ENCODE measurements at places on chromosomes 1 and 21.

DNA sequence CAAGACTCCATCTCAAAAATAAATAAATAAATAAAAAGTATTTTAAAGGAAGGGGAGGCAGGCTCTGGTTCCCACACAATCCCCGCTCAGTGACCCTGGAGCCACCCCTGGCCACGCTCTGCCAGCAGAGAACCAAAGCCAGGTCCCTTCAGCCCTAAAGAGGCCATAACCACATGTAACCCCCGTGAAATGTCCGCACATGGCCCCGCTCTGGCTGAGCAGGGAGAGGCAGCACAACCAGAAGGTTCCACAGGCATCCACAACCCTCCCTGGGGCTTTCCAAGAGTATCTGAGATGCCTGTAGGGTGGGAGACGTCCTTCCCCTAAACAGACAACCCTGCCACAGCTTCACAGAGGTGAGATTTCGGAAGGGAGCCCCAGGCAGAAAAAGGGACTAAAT lies 1.4 kb upstream of the ARF1 start:
- DNase-seq: no peak

GRCh38 chr1:110197905-110198629 lies 12.0 kb upstream of the KCNC4 start:
- no peak for DNase-seq

DNA sequence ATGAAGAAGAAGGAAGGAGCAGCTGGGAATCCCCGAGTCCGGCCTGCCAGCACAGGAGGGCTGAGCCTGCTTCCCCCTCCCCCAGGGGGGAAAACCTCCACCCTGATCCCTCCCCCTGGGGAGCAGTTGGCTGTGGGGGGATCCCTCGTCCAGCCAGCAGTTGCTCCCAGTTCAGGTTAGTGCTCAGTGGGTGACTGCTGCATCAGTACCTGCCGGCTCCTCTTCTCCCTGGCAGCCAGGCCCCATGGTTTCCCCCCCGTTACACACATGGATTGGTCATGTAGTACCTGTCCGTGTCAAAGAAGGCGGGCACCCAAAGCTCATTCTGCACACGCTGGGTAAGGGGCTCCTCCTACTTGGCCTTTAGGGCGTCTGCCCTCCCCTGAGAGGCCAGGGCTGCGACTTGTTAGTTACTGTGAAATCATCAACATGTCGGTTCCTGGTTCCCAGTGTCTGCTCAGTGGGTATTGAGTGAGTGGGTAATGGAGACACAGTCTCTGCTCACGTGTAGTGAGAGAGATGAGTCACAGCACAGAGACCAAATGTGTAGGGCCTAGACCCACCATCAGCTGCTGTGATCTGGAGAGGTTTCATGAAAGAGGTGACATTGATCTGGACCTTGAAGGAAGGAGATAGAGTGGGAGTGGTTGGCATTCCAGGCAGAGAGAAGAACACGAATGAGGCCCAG lies 11.5 kb downstream of the NECAP2 start:
- DNase-seq: no peak

GRCh38 chr1:182681568-182681912 lies 2.8 kb downstream of the RGS8 start:
- DNase-seq: no peak

DNA sequence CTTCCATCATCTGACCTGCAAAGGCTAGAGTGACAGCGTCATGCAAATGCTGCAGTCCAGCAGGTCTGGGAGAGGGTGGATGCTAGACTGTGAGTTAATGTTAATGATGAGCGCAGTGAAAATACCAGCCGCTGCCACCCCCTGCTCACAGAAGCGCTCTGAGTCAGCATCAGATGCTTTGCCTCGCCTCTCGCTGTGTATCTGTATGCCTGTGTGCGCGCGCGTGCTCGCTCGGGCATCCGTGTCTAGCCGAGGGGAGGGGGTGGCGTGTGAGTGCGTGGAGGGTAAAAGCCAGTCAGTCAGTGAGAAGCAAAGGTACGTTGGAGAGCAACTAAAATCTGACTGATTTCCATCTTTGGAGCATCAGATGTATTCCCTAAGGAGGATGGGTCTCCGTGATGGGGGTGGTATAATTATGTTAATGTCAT lies 858.7 kb downstream of the USP25 start:
- DNase-seq: no peak

GRCh38 chr1:7783178-7783711 lies 846 bp upstream of the PER3 start:
- DNase-seq: no peak

GRCh38 chr1:35707601-35708440 lies 10.9 kb downstream of the C1orf216 start:
- DNase-seq: no peak

GRCh38 chr1:154861607-154862094 lies 8.4 kb downstream of the KCNN3 start:
- DNase-seq: no peak

- DNase-seq: no peak
These were observed 68.1 kb upstream of the F3 start for GRCh38 chr1:94609619-94610018.

- no peak for DNase-seq
These were observed 103.2 kb upstream of the ZNF644 start for GRCh38 chr1:91124989-91125417.

DNA sequence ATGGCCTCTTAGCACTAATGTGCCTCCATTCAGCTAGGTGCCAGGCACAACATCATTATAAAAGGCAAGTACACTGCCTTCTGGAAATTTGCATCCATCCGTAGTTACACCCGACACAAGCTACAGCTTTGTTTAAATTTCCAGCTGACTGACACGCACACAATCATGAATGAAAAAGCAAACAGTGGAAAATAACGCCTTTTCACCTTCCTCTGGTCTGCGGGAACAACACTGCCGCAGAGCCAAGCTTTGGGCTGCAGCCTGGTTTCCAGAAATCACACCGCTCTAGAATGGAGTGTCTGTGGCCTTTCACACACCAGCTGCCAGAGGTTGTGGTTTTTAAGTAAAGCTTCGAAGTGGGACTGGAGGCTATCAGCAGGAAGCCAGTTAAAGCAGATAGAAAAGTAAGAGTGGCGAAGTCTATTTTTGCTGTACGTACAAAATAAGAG lies 142.8 kb upstream of the COA6 start:
- no peak for DNase-seq

DNA sequence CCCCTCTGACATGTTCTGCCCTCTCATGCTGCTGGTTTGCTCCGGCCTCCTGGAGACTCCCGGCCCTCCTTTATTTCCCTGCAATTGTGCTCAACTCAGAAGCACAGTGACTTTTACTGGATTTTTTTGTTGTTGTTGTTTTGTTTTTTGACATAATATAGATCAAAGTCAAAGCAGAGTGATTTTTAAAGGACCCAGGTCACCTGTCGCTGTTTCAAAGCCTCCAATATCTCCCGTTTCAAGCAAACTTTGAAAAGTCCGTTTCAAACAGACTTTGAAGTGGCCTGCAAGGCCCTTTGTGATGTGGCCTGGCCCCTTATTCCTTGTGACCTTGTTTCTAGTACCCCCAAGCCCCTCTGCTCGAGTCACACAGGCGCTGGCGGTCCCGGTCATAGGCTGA lies 58.1 kb downstream of the TBCE start:
- no peak for DNase-seq

DNA sequence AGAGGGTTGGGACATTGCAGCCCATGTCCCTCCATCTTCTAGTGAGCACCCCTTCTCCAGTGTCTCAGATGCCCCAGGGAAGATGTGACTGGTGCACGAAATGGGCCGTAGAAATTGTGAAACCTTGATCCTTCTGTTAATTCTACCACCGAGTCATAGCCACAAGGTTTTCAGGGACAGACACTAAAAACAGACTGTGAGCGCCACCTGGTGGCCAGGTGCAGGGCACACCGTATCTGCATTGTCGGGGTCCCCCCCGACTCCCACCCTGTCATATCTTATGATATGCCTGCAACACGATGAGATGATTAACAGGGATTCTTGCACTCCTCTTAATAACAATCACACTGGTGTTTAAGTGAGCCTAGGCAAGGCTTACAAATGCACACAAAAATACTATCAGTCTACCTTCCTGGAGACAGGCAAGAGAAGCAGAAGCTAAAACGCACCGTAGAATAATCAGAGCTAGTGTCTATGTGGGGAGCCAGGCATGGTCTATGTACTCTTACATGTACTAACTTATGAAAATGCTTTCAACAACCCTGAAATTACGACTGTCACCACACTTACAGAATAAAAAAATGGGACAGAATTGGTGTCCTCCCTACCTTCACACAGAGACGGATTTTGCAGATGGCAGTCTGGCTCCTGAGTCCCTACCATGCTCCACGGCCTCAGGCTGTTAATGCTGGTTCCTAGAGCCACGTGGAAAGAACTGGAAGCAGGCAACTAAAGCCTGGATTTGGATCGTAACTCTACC lies 57.9 kb downstream of the FHAD1 start:
- no peak for DNase-seq

- no peak for DNase-seq
These were observed 70.2 kb downstream of the EDEM3 start for GRCh38 chr1:184684285-184685074.

- DNase-seq: no peak
These were observed 36.0 kb downstream of the FAM177B start for GRCh38 chr1:222772996-222773379.

GRCh38 chr21:15210235-15210678 lies 145.5 kb upstream of the NRIP1 start:
- no peak for DNase-seq

- DNase-seq: no peak
These were observed 234.1 kb downstream of the NCAM2 start for GRCh38 chr21:21232320-21232719.

- no peak for DNase-seq
These were observed 3.3 kb downstream of the AHDC1 start for GRCh38 chr1:27600498-27601175.

DNA sequence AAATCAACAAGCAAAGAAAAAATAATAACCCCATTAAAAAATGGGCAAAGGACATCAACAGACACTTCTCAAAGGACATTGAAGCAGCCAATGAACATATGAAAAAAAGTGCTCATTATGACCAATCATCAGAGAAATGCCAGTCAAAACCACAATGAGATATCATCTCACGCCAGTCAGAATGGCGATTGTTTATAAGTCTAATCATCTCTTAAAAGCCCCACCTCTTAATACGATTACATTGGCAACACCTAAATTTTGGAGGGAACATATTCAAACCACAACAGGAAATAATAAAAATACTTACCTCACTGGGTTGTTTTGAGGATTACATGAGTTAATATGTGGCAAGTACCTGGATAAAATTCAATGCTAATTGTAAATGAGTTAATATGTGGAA lies 57.1 kb upstream of the PLPPR4 start:
- no peak for DNase-seq

DNA sequence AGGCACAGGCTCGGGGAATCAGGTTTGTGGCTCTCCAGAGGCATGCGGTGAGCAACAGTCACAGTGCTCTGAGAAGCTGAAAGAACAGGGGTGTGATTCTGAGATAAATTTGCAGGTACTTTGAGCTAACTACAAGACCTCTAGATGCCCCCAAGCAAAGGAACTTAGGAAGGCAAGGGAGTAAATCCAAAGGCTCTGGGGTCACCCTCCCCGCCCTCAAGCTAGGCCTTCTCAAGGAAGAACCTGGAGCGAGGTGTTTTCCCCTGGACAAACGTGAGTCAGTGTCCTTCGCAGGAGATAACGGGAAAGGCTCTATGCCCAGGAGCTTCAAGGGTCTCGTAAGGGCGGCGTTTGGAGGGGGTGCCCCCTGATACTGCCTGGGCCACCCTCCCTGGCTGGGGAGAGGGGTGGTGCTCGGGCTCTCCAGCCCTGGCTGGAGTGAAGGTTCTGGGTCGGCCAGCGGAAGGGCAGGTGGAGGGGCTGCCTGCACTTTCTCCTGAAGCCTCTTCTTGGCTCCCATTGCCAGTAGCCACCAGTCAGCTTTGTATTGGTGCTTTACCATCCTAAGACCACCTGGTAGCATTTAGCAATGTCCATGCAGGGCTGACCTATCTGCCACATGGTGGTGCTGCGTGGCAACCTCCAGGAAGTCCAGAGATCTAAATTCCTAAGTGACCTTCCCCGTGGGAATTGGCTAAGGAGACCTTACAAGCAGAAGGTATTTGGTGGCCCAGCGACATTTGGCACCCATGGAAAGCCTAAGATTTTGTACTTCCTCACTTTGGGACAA lies 44.0 kb downstream of the GPR161 start:
- no peak for DNase-seq

- DNase-seq: no peak
These were observed 126.1 kb downstream of the GDAP2 start for GRCh38 chr1:117803318-117803717.

DNA sequence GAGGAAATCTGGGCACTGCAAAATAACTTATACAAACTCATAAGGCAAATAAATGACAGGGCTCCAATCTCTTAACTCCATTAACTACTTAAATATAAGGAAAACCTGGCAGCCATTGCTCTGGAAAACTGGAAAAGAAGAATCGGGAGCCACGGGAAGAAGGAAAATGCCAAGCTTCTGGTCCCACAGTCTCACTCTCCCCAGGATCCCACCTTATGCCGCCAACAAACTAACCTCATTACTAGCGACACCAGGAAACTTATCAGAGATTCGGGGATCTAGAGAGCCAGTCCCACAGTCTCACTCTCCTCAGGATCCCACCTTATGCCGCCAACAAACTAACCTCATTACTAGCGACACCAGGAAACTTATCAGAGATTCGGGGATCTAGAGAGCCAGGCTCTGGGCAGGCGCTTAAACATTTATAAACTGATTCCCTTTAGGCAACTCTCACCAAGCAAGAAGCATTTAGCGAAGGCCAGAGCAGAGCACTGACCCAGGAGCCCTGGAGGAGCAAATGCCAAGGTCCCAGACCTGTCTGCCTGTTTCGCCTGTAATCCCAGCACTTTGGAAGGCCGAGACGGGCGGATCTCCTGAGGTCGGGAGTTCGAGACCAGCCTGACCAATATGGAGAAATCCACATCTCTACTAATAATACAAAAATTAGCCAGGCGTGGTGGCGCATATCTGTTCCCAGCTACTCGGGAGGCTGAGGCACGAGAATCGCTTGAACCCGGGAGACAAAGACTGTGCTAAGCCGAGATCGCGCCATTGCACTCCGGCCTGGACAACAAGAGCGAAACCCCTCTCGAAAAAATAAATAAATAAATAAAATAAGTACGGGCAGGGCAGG lies 720 bp downstream of the PSMB2 start:
- DNase-seq: no peak

GRCh38 chr1:238001818-238002217 lies 111.1 kb upstream of the ZP4 start:
- DNase-seq: no peak

DNA sequence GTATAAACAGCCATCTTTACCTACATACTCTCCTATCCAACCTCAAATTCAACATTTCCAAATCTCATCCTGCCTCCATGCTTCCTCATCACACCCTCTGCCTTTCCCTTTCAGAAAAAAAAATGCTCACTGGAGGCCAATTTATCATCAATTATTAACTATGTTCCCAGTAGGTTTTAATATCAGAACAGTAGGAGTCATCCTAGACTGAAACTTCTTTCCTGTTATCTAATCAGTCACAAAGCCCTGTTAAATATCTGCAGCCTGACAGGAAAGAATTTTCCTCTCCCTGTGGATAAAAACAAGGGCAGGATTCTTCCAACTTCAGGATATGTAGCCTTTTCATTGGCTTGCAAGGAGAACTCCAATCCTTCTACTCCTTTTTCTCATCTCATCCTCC lies 28.4 kb downstream of the EGLN1 start:
- DNase-seq: no peak

- DNase-seq: no peak
These were observed 120.7 kb downstream of the CNIH3 start for GRCh38 chr1:224736619-224737352.

Data from cortex of kidney (tissue), 1 donor.